Erythroblast (primary cell): ENCODE measurements at places on chromosomes 13 and 19.

DNA sequence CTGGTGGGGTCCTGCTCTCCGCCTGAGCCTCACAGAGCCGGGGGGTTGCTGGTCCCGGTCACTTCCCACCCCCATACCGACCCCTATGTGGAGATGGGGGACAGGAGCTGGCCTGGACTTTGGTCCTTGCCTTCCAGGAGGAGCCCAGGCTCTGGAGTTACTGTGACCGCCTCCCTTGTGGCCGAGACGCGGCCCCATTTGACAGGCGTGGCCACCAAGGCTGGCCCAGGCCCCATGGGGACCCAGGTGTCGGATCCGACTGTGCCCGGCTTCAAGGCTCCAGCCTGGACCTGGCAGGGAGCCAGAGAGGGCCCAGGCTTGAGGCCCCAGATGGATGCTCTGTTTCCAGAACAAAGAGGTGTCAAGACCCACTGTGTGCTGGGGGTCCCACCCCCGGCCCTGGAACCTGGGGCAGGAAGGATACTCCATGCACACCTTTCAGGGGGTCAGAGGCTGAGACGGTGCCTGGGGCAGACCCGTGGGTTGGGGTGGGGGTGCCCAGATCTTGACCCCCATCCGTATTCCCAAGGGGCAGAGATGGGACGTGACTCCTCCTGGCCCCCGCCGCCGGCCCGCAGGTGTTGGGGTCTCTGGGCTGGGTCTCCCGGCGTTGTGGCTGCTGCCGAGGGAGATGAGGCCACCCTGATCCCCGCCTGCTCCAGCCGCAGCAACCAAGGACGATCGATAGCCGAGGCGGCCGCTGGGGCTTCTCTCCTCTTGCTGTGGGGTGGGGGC is 47.8 kb upstream of the TCF3 start:
- no peak for DNase-seq

GRCh38 chr19:310141-310651 is 19.0 kb upstream of the PLPP2 start:
- peak; percentile 64 for DNase-seq

DNA sequence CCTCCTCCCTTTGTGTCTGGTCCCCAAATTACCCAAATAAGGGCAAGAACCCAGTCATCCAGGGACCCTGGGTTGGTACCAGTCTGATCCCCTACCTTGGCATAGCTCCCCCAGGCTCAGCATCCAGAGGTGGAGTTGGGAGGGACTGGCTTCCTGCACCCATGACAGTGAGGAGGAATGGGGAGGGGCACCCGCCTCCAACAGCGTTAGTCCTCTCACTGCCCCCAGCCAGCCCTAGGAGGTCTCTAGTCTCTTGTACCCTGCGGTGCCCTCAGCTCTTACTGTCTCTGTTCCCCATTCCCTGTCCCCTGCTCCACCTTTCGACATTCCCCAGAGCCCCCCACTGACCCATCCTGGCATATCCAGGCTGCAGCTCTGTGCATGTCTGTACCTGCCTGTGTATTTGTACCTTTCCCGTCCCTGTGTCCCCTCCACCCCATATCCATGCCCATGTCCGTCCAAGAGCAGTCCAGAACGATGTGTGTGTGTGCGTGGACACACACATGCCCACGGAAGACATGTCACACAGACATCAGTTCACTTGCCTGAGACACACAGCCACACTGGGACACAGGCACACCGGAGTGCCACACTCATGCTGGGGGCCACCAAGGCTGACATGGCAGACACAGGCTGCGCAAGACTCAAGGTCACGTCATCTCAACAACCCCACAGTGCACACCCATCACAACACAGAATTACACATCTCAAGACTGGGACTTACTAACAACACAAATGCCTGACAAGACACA is 17.8 kb downstream of the ERFL start:
- DNase-seq: no peak

- DNase-seq: no peak
These were observed 3.0 kb downstream of the TTYH1 start for GRCh38 chr19:54418030-54418929.
